Gastroesophageal sphincter (tissue), 4 donors: ENCODE measurements at places on chromosomes 11 and 22.

GRCh38 chr11:55707029-55707428 is 45.0 kb downstream of the OR4C6 start:
- ATAC-seq: no peak
- no peaks in the 10 kb centered on the region for H3K36me3 ChIP-seq
- no peaks in the 10 kb centered on the region for H3K27me3 ChIP-seq
- H3K27ac ChIP-seq: no peak overlapping the region

- H3K27me3 ChIP-seq: no peaks in the 10 kb centered on the region
- ATAC-seq: no peak
- no peak overlapping the region for H3K27ac ChIP-seq
- H3K4me3 ChIP-seq: no peak overlapping the region
- peaks cover 24% of the 10 kb centered on the region for H3K36me3 ChIP-seq
- no peaks in the 10 kb centered on the region for H3K4me1 ChIP-seq
Observed at GRCh38 chr22:46163557-46163888, 13.2 kb downstream of the PPARA start.

GRCh38 chr11:14622223-14622954 is 21.2 kb upstream of the PDE3B start:
- H3K27ac ChIP-seq: peak overlapping the region; percentile 15
- no peaks in the 10 kb centered on the region for H3K27me3 ChIP-seq
- ATAC-seq: no peak

DNA sequence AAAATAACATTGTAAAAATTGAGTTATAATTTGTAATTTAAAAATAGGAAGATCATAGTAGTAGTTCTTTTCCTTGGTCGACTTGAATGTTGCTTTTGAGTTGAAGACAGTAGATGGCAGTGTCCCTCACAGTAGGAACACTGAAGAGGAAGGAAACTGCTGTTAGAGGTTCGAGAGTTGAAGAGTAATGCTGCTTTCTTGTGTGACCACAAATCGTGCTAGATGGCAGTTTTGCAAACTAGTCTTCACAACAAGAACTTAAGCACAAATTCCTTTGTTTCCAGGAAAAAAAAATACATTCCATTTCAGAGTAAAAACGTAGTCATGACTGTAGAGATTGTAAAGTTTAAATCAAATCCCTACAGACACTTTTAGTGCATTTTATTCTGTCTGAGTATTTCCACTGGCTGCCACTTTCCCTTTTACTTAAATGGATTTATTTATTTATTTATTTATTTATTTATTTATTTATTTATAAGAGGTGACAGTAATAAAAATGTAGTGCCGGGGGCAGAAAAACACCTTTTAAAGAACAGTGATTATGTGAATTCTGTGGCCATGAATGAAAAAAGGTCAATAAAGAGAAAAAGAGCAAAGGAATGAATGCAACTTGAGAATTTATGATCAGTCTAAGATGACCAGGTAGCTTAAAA is 54.6 kb downstream of the SPECC1L start:
- ATAC-seq: peak; percentile 60
- H3K36me3 ChIP-seq: peaks cover 68% of the 10 kb centered on the region
- no peaks in the 10 kb centered on the region for H3K27me3 ChIP-seq
- no peaks in the 10 kb centered on the region for H3K4me1 ChIP-seq
- H3K27ac ChIP-seq: no peak overlapping the region

GRCh38 chr11:15629690-15630321 is 515.1 kb downstream of the INSC start:
- no peak overlapping the region for H3K4me3 ChIP-seq
- no peaks in the 10 kb centered on the region for H3K36me3 ChIP-seq
- no peak for ATAC-seq
- H3K4me1 ChIP-seq: no peaks in the 10 kb centered on the region

DNA sequence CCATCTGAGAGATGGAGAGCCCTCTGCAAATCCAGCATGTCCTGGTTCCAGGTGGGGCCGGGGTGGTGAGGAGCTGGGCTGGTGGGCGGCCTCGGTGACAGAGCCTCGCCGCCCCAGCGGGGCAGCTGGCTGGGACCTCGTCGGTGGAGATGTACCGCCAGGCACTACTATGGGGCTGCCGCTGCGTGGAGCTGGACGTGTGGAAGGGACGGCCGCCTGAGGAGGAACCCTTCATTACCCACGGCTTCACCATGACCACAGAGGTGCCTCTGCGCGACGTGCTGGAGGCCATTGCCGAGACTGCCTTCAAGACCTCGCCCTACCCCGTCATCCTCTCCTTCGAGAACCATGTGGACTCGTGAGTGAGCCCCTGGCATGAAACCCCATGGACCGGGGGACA is 7.0 kb downstream of the PLCB3 start:
- H3K27ac ChIP-seq: no peak overlapping the region
- H3K27me3 ChIP-seq: no peaks in the 10 kb centered on the region
- H3K4me3 ChIP-seq: no peak overlapping the region
- peaks cover 11% of the 10 kb centered on the region for H3K4me1 ChIP-seq
- H3K36me3 ChIP-seq: peaks cover 90% of the 10 kb centered on the region

DNA sequence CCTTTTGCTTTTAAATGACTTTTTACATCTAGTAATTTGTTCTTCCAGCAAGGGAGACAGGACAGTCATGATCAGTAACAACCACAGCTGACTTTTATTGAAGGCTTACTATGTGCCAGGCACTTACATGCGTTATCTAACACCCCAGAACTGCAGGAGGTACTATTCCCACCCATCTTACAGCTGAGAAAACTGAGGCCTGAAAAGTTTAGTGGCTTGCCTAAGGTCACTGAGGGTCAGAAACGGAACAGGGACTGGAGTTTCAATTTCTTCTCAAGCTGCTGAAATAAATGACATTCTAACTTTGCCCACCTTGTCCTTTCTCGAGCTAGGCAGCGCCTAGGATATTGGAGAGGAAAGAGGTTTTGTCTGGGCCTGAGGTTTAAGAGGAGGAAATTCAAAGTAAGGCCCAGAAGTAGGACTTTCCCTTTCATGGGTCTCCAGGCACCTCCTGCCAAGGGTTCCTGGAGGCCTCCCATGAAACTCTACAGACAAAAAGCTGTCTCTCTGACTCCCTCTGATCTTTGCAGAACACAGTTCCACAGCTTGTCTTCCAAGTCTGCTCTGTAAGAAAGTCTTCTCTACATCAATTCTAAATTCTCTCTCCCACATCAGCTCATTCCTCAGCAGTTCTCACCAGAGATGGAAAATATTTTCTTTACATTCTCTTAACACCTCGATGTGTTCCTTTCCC is 102.2 kb downstream of the NAT10 start:
- no peaks in the 10 kb centered on the region for H3K27me3 ChIP-seq
- no peaks in the 10 kb centered on the region for H3K36me3 ChIP-seq
- peaks cover 5% of the 10 kb centered on the region for H3K4me1 ChIP-seq

- no peaks in the 10 kb centered on the region for H3K4me1 ChIP-seq
- no peaks in the 10 kb centered on the region for H3K36me3 ChIP-seq
- ATAC-seq: no peak
- no peak overlapping the region for H3K27ac ChIP-seq
Observed at GRCh38 chr11:16921668-16922067, 92.5 kb downstream of the PLEKHA7 start.

DNA sequence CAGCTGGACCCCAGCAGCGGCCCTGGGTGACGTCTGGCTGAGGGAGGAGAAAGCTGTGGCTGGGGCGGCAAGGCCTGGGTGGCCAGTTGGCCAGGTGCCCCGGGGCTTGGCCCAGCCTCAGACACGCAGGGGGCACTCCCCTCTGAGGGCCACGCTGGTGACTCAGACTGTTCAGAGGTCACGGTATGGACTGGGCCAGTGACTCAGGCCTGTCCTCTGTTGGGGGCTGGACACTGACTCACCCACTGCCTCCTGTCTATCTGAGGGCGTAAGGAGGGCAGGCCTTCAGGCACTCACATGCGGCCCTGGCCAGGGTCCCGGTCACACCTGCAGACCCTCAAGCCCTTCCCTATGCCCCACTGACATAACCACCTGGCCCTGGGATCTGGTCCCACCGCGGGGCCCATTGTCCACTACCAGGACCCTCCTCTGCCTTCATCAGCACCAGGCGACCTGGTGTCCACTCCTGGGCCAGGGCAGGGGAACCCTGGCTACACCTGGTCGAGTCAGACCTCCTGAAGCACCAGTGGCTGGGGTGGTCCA is 3.7 kb upstream of the MUC5AC start:
- ATAC-seq: peak; percentile 82
- H3K27ac ChIP-seq: no peak overlapping the region
- H3K4me1 ChIP-seq: peaks cover 11% of the 10 kb centered on the region
- H3K36me3 ChIP-seq: no peaks in the 10 kb centered on the region

DNA sequence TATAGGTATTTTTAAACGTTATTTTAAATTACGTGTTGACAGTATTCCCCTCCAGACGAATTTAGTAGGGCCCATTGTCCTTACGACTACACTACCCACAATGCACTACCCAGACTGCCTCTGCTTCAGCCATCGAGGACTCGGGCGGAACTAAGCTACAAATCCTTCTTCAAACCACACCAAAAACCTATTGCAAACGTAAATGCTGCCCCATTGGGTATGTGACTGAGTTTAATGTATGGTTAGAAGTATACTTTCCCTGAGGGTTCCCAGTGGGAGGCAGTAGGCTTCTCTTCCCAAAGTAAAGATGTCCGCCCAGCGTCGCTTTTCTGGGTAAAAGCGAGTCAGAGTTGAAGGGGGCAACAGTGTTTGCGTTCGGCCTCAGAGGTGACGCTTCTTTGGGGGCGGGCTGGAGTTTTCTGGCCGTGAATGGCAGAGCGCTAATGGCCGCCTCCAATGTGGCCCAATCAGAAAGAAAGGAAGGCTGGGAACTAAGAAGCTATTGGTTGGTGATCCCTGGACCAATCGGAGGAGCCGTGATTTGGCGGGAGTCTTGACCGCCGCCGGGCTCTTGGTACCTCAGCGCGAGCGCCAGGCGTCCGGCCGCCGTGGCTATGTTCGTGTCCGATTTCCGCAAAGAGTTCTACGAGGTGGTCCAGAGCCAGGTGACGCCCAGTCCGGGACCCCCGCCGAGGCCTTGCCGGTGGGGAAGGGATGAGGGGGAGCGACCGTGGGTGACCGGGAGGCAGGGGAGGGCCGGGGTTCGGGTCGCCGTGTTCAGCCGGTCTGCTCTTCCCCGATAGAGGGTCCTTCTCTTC is at the start of gene CDC45:
Gene CDC45, plus strand, starts transcription at position 566 of the 818 bp plus-strand sequence. Its CDS starts 49 bp downstream, at position 615.
- peak; percentile 97 for ATAC-seq
- H3K27ac ChIP-seq: peak within 1 kb of the TSS; percentile 90
- H3K4me3 ChIP-seq: peak within 1 kb of the TSS; percentile 92
- H3K4me1 ChIP-seq: no peaks in the 10 kb centered on the region
- H3K36me3 ChIP-seq: no peaks in the 10 kb centered on the region
- H3K27me3 ChIP-seq: no peaks in the 10 kb centered on the region

- no peaks in the 10 kb centered on the region for H3K27me3 ChIP-seq
- peak; percentile 63 for ATAC-seq
- H3K27ac ChIP-seq: no peak overlapping the region
- H3K4me1 ChIP-seq: no peaks in the 10 kb centered on the region
- no peak overlapping the region for H3K4me3 ChIP-seq
Observed at GRCh38 chr11:109085708-109086373, 336.1 kb upstream of the C11orf87 start.

- no peaks in the 10 kb centered on the region for H3K4me1 ChIP-seq
- peak overlapping the region; percentile 99 for H3K27ac ChIP-seq
Observed at GRCh38 chr22:31088233-31088986, 7.3 kb downstream of the SMTN start.

- peaks cover 24% of the 10 kb centered on the region for H3K36me3 ChIP-seq
- H3K4me3 ChIP-seq: no peak overlapping the region
- H3K27me3 ChIP-seq: no peaks in the 10 kb centered on the region
- H3K4me1 ChIP-seq: no peaks in the 10 kb centered on the region
- no peak for ATAC-seq
- no peak overlapping the region for H3K27ac ChIP-seq
Observed at GRCh38 chr11:103367650-103368049, 258.4 kb downstream of the DYNC2H1 start.

DNA sequence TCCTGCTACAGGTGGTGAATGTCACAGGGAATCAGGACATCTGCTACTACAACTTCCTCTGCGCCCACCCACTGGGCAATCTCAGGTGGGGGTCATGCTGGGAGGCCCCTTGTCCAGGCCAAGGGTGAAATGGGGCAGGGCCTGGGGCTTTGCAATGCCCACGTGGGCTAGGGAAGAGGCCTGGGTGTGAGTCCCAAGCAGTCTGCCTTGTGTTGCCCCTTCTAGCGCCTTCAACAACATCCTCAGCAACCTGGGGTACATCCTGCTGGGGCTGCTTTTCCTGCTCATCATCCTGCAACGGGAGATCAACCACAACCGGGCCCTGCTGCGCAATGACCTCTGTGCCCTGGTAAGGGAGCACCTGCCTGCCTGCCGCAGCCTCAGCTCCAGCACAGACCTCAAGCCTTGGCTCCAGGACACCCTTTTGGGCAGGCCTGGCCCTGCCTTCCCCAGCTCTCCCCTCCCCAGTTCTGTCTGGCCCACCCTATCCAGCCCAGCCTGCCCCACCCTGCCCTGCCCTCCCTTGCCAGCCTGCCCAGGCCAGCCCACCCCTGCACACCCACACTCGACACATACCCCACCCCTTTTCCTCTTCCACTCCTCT is 9.1 kb upstream of the TAGLN start:
- H3K4me3 ChIP-seq: no peak overlapping the region
- peaks cover 18% of the 10 kb centered on the region for H3K4me1 ChIP-seq
- H3K27me3 ChIP-seq: no peaks in the 10 kb centered on the region
- no peaks in the 10 kb centered on the region for H3K36me3 ChIP-seq
- ATAC-seq: no peak

- peak; percentile 78 for ATAC-seq
- peaks cover 12% of the 10 kb centered on the region for H3K4me1 ChIP-seq
- no peak within 1 kb of the TSS for H3K4me3 ChIP-seq
- H3K27ac ChIP-seq: no peak within 1 kb of the TSS
Observed at GRCh38 chr22:45284705-45285262, at the start of gene UPK3A. TSS of gene UPK3A (plus strand) at chr22:45284949. CDS start at chr22:45285014, 65 bp downstream.

- ATAC-seq: peak; percentile 19
- H3K4me3 ChIP-seq: no peak overlapping the region
- H3K36me3 ChIP-seq: no peaks in the 10 kb centered on the region
- H3K4me1 ChIP-seq: peaks cover 83% of the 10 kb centered on the region
- peak overlapping the region; percentile 90 for H3K27ac ChIP-seq
Observed at GRCh38 chr11:1299621-1300020, 9.8 kb downstream of the TOLLIP start.

DNA sequence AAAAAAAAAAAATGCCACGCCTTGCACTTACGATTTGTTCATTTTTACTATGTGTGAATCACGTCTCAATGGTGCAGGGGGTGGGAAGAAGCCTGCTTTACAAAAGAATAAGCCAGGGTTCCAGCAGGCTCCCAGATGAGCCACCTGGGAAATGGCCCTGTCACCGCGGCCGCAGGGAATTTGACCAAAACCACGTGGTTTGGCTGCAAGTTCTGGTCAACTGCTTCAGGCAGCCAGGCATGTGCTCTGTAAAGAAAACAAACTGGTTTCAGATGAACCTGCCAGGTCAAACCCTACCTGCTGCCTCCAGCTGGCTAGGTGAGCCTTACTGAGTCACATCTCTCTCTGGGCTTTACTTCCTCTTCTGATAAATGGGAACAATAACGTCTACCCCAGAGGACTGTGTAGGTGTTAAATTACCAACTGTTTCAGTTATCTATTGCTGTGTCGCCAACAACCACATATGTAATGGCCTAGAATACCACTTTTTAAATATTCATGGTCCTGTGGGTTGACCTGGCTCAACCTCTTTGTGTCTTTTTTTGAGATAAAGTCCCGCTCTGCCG is 30.5 kb upstream of the GCAT start:
- ATAC-seq: peak; percentile 51
- no peaks in the 10 kb centered on the region for H3K4me1 ChIP-seq
- H3K36me3 ChIP-seq: peaks cover 29% of the 10 kb centered on the region
- no peak overlapping the region for H3K4me3 ChIP-seq
- H3K27ac ChIP-seq: no peak overlapping the region
- H3K27me3 ChIP-seq: no peaks in the 10 kb centered on the region
